ENCODE measurements at places on chromosomes 4 and X. TPM values are rescaled to one million over a fixed set of nuclear protein-coding genes. Genes with fewer than 3 reads are reported as not detected.

The MAP9 gene
- 6.9 TPM for total RNA-seq

- no peaks in the 10 kb centered on the region for H3K36me3 ChIP-seq
- no peak for DNase-seq
- H3K4me3 ChIP-seq = peak overlapping the region; percentile 50
- peaks cover 4% of the 10 kb centered on the region for H3K27me3 ChIP-seq
- no peak overlapping the region for H3K27ac ChIP-seq
Observed at GRCh38 chrX:118117741-118118140, 1.1 kb upstream of the KLHL13 start.

DNA sequence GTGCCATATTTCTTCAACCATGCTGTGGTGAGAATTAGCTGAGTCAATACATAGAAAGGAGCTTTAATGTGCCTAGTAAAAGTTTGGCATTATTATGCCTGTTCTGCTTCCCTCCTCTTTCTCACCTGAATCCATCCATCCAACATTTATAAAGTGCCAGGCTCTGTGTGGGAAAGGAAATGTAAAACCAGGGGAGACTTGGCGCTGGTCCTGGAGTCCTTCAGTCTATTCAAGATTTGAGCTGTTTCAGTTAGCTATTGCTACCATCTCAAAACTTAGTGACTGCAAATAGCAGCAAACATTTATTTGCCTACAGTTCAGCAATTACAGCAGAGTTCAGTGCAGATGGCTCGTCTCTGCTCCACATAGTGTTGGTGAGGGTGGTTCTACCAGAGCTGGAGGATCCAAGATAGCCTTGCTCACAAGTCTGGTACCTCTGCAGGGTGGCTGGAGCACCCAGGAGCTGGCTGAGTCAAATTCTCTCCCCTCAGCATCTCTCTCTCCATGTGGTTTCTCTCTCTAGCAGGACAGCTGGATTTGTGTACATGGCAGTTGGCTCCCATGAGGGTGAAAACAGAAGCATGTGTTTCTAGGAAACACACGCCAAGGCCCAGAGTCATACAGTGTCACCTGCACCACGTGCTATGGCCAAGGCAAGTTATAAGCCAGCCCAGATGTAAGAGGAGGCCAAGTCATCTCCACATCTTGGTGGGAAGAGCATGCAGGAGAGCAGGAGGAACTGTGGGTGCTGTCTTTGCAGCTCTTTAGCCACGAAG, 77.3 kb downstream of the FHDC1 start:
- H3K27ac ChIP-seq = no peak overlapping the region
- DNase-seq = no peak
- no peaks in the 10 kb centered on the region for H3K27me3 ChIP-seq
- no peaks in the 10 kb centered on the region for H3K4me1 ChIP-seq
- no peaks in the 10 kb centered on the region for H3K36me3 ChIP-seq
- H3K4me3 ChIP-seq = no peak overlapping the region

- H3K27me3 ChIP-seq = no peaks in the 10 kb centered on the region
- DNase-seq = no peak
- H3K4me1 ChIP-seq = no peaks in the 10 kb centered on the region
Observed at GRCh38 chr4:135497563-135498152, 1296.1 kb upstream of the PABPC4L start.

DNA sequence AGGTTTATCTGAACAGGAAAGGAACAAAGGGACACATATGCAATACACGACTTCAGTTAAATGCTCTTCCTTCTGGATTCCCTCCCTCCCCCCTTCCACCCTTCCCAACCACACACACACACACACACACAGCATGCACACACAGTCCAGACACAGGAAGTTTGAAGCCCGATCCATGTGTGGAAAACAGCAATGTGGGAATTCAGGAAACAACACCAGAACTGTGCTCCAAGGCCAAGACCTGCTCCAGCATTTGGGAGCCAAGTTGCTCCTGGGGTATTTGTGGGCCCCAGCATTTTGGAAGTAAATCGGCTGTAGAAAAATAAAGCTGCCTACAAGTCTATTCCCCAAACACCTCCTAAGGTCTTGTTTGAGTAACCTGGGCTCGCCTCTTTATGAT, 5.6 kb upstream of the AMOT start:
- no peaks in the 10 kb centered on the region for H3K27me3 ChIP-seq
- H3K36me3 ChIP-seq = no peaks in the 10 kb centered on the region
- H3K4me3 ChIP-seq = no peak overlapping the region
- no peak for DNase-seq

DNA sequence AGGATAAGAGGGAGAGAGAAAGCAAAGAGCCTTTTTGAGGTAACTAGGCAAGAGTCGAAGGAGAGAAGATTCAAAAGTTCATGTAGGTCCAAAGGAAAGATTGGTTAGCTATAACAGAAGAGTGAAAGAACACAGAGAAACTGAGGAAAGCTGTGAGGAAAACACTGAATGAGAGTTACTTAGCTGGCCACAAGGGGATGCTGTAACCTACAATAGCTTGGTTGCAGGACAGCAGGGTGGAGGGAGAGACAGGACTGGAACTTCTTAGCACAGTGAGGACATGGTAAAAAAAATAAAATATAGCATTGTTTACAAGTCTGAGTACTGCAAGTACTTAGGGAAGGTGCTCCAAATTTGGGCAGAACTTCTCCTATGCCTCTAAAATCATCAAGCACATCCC, 48.3 kb downstream of the RAI2 start:
- H3K4me1 ChIP-seq = no peaks in the 10 kb centered on the region
- DNase-seq = no peak
- no peaks in the 10 kb centered on the region for H3K27me3 ChIP-seq
- no peak overlapping the region for H3K27ac ChIP-seq

DNA sequence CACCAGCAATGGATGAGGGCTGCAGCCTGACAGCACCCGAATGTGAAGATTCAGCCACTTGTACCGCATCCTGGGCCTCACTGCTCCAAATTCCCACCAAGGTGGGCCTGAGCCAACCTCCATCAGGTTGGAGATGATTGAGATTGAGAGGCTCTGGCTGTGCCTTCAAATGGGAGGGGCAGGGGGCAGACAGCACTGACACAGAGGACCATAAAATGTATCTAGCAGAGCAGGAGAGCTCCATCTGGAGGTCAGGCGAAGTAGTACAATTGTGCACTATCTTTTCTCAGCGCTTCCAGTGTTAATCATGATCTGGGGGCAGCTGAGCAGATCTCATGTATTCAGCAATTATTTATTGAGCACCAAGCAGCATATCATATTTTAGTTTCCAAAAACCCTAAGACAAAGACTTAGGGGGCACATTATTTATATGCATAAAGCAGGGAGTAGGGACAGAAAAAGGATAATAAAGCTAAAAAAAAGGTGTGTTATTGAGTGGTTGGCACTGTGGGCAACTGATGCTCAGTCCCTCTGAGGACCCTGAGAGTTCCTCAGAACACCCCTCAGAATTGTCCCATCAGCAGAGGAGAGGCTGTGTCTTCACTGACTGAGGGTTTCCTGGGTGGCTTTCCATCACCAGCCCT, 31.6 kb upstream of the C1QTNF7 start:
- H3K36me3 ChIP-seq = no peaks in the 10 kb centered on the region
- H3K4me1 ChIP-seq = no peaks in the 10 kb centered on the region
- no peak overlapping the region for H3K27ac ChIP-seq
- H3K27me3 ChIP-seq = no peaks in the 10 kb centered on the region
- no peak overlapping the region for H3K4me3 ChIP-seq

The FAT1 gene
- total RNA-seq = 151 TPM

The ADH1A gene
- total RNA-seq = not detected

- peak; percentile 48 for DNase-seq
- peaks cover 46% of the 10 kb centered on the region for H3K4me1 ChIP-seq
- H3K36me3 ChIP-seq = peaks cover 51% of the 10 kb centered on the region
- H3K4me3 ChIP-seq = peak overlapping the region; percentile 91
Observed at GRCh38 chrX:1390621-1391369, 1.1 kb downstream of the SLC25A6 start.

DNA sequence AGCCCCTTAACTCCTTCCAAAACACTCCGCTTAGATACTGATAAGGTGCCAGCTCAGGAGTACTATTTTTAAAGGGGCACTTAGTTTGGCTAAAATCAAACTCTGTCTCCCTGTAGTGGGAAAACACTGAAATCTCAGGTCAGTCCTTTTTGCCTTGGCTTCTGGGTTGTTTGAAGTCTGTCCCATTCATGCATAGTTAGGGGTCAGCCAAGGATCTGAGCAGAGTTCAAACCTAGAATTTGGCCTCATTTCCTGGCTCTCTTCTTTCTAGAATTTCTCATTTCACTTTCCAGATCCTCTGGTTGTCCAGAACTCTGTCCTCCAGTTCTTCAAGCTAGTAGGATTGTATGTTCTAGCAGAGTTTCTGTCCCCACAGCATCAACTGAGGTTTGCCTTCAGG, 31.5 kb downstream of the NAT8L start:
- H3K36me3 ChIP-seq = no peaks in the 10 kb centered on the region
- DNase-seq = no peak
- H3K4me1 ChIP-seq = no peaks in the 10 kb centered on the region
- H3K4me3 ChIP-seq = no peak overlapping the region

The PDCL2 gene
- total RNA-seq = not detected

The P2RY8 gene
- 6.4 TPM for total RNA-seq

DNA sequence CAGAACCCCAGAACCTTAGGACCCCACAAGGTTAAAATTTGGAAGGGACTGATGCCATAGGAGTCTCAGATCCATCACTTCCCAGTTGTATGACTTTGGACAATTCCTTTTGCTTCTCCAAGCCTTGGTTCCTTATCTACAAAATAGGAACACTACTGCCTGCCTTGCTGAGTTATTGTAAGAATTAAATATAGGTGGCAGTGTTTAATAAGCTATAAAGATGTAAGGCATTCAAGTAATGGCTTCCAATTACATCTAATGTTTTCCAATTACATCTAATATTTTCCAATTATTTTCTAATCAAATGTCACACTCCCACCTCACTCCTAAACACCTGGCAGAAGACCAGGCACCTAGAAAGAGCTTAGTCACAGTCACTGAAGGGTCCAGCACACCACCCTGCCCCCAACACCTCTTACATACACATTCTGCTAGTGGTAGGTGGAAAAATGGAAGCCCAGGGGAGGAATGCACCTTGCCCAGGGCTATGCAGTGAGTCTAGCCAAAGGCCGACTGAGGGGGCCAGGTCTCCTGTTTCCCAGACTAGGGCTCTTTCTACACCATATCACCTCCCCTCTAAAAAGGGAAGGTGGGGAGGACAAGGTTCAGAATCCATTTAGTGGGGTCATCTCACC, 24.5 kb upstream of the KDM5C start:
- no peak overlapping the region for H3K4me3 ChIP-seq
- H3K27me3 ChIP-seq = no peaks in the 10 kb centered on the region
- no peaks in the 10 kb centered on the region for H3K4me1 ChIP-seq
- no peak overlapping the region for H3K27ac ChIP-seq

DNA sequence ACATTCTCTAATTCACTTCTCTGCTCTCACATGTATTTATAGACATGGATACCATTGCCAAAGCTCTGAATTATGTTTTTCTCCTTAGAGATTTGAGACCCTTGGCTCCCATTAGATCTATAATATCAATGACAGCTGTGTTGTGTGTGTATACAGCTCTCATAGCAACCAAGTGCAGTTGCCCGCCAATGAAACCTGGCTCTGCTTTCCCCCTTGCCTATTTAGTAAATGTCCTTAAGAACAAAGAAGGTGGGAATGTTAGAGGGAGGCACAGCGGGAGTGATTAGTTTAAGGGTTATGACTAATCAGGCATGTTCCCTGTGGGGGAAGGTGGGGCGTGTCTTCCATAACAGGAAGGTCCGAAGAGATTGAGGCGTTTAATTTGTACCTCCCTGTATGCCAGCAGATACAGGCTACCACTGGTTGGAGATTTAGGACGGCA, 100.5 kb upstream of the TBC1D9 start:
- no peaks in the 10 kb centered on the region for H3K27me3 ChIP-seq
- H3K4me1 ChIP-seq = peaks cover 16% of the 10 kb centered on the region
- DNase-seq = peak; percentile 73
- peak overlapping the region; percentile 32 for H3K27ac ChIP-seq
- H3K36me3 ChIP-seq = no peaks in the 10 kb centered on the region

DNA sequence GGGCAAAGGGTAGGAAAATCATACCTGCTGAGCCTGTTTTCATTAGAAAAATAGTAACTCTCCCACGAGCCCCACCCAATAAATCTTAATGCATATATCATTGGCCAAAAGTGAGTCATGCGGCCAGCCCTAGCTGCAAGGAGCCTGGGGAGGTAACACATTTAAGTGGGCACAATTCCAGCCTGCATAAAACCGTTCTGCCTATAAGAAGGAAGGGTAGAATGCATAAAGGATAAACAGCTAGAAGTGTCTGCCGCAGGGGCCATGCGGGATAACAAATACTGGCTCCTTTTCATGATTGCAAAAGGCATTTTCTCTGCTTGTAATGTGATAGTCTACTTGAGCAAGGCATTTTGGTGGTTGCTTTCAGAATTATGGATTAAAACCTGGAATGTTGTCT, 37.1 kb downstream of the EFHC2 start:
- H3K4me1 ChIP-seq = no peaks in the 10 kb centered on the region
- no peaks in the 10 kb centered on the region for H3K36me3 ChIP-seq
- DNase-seq = no peak
- no peak overlapping the region for H3K4me3 ChIP-seq

The SH2D1A gene
- not detected for total RNA-seq

The RHOXF2B gene
- not detected for total RNA-seq

- H3K36me3 ChIP-seq = no peaks in the 10 kb centered on the region
- no peak overlapping the region for H3K27ac ChIP-seq
- H3K4me3 ChIP-seq = no peak overlapping the region
- no peaks in the 10 kb centered on the region for H3K27me3 ChIP-seq
Observed at GRCh38 chr4:156190615-156191014, 236.9 kb upstream of the CTSO start.

DNA sequence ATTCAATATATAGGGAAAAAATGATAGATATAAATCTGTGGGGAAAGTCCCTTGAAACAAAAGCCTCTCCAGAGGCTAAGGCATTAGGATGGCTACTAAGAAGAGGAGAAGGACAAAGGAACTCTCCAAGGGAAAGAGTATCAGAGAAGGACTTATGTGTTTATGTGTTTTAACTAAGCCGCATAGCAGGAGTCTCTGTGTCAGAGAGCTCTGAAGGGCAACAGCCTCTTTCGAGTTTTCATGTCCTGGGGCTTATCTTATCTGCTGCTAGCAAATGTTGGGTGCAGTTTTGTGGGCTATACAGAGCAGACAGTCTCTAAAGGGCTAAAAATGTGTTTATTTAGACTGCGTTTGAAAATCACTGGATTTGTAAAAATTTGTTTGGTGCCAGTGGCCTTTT, 1145.6 kb upstream of the DIAPH2 start:
- DNase-seq = no peak
- H3K4me1 ChIP-seq = no peaks in the 10 kb centered on the region
- H3K4me3 ChIP-seq = no peak overlapping the region
- H3K27ac ChIP-seq = no peak overlapping the region
- no peaks in the 10 kb centered on the region for H3K27me3 ChIP-seq

DNA sequence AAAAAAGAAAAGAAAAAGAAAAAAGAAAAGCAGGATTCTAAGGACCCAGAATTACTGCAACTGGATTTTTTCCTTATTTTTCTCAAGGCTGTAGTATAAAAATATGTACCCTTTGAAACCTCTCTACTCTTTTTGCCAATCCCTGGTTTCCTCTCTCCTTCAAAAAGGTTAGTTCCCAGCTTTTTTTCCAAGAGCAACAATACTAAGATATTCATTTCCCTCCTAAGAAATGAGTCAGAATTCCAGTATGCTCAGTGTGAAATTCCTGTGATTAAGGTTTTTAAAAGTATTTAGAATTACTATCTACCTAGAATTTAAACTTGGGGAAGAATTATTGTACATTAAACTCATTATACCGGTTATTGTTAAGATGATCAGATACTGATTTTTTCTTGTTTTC, 22.0 kb downstream of the SMIM14 start:
- no peaks in the 10 kb centered on the region for H3K27me3 ChIP-seq
- H3K27ac ChIP-seq = no peak overlapping the region
- H3K4me3 ChIP-seq = no peak overlapping the region
- peaks cover 30% of the 10 kb centered on the region for H3K4me1 ChIP-seq
- H3K36me3 ChIP-seq = peaks cover 1% of the 10 kb centered on the region

GRCh38 chr4:156945532-156945931, 26.1 kb downstream of the PDGFC start:
- H3K36me3 ChIP-seq = no peaks in the 10 kb centered on the region
- peak overlapping the region; percentile 54 for H3K27ac ChIP-seq
- H3K4me1 ChIP-seq = peaks cover 40% of the 10 kb centered on the region
- no peak overlapping the region for H3K4me3 ChIP-seq

The CSAG3 gene
- total RNA-seq = not detected
